MCF 10A (cell line): ENCODE measurements at places on chromosomes 3 and 15. TPM values are rescaled to one million over a fixed set of nuclear protein-coding genes. Genes with fewer than 3 reads are reported as not detected.

GRCh38 chr3:142215106-142215505, 10.3 kb downstream of the GK5 start:
- peaks cover 61% of the 10 kb centered on the region for H3K36me3 ChIP-seq
- peaks cover 41% of the 10 kb centered on the region for H3K4me1 ChIP-seq
- H3K27me3 ChIP-seq: no peaks in the 10 kb centered on the region
- H3K4me3 ChIP-seq: no peak overlapping the region
- DNase-seq: no peak

DNA sequence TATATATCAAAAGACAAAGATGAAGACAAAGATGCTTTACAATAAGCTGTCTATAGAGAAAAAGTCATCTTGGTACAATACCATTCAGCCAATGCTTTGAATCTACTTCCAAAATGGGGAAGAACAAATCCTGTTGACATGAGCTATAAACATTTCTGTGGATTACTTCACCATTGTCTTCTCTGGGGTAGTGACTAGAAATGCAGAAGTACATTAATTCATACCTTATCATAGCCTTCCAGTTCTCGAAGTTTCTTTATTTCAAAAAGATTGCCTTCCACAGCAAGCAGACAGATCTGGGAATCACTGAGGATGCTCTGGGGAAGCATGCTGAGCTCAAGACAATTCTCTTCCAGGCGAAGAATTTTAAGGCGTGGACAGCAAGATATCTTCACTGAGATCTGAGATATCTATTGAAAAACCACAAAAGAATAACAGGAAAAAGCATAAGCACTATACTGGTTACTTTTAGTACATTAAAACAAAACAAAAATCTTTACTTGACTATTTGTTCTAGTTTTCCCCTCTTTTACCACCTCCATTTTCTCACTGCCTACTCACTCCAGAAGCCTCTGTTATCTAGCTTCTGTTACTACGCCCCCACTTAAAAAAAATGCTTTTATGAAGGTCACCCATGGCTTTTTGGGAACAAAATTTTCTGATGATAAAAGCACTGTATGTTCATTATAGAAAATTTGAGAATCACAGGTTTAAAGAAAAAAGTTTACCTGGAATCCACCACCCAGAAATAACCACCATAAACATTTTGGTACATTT, 3.6 kb downstream of the LRRC57 start:
- peaks cover 26% of the 10 kb centered on the region for H3K4me1 ChIP-seq
- no peaks in the 10 kb centered on the region for H3K27me3 ChIP-seq
- no peak for DNase-seq
- no peak overlapping the region for H3K27ac ChIP-seq
- H3K36me3 ChIP-seq: peaks cover 51% of the 10 kb centered on the region

- H3K36me3 ChIP-seq: no peaks in the 10 kb centered on the region
- H3K4me3 ChIP-seq: no peak overlapping the region
- DNase-seq: no peak
Observed at GRCh38 chr15:62430552-62430951, 265.5 kb upstream of the C2CD4B start.

DNA sequence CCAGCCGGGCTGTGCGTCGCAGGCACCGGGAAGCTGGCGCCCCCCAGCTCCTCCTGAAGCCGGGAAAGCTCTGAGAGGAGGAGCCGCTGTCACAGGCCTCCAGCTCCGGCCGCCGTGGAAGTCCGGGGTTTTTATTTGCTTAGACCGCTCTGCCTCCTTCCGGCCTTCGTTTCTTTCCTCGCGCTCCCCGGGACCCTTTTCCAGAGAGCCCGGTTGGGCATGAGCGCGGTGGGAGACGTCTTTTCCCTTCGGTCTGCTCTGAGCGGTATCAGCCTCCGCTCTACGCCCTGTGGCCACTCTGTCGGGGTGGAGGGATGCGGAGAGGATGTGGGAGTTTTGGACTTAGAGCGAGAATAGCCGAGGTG, 559 bp downstream of the SENP5 start:
- H3K27ac ChIP-seq: peak overlapping the region; percentile 93
- no peaks in the 10 kb centered on the region for H3K4me1 ChIP-seq
- H3K27me3 ChIP-seq: no peaks in the 10 kb centered on the region
- peak; percentile 22 for DNase-seq

The CCR9 gene
- total RNA-seq: not detected in 2 replicates

The IL5RA gene
- not detected in 2 replicates for total RNA-seq

GRCh38 chr3:156705761-156706616, 31.6 kb downstream of the TIPARP start:
- H3K27me3 ChIP-seq: no peaks in the 10 kb centered on the region
- no peak for DNase-seq
- H3K27ac ChIP-seq: peak overlapping the region; percentile 31
- H3K4me3 ChIP-seq: no peak overlapping the region
- peaks cover 8% of the 10 kb centered on the region for H3K4me1 ChIP-seq

The CCR2 gene
- total RNA-seq: not detected in 2 replicates

DNA sequence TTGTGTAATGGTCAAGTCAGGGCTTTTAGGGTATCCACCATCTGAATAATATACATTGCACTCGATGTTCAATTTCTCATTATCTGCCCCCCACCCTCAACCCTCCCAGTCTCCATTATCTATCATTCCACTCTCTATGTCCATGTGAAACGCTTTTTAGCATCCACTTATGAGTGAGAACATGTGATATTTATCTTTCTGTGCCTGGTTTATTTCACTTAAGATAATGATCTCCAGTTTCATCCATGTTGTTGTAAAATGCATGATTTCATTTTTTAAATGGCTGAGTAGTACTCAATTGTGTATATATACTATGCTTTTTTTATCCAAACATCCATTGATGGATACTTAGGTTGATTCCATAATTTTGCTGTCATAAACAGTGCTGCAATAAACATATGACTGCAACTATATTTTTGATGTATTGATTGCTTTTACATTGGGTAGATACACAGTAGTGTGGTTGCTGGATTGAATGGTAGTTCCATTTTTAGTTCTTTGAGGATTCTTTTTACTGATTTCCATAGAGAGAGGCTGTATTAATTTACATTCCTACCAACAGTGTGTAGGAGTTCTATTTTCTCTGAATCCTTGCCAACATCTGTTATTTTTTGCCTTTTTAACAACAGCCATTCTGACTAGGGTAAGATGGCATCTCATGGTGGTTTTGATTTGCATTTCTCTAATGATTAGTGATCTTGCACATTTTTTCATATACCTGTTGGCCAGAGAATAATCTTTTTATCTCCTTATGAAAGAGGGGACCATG, 332.9 kb upstream of the TGFBR2 start:
- H3K4me3 ChIP-seq: no peak overlapping the region
- H3K36me3 ChIP-seq: no peaks in the 10 kb centered on the region
- no peak overlapping the region for H3K27ac ChIP-seq
